Tongue (tissue), 3 donors: ENCODE measurements at places on chromosomes 1 and 21.
A peak's percentile ranks its signal among the peaks of the same experiment; 100 is the strongest.

- no peak for DNase-seq
Observed at GRCh38 chr1:79478160-79478559, 471.6 kb upstream of the ADGRL4 start.

GRCh38 chr1:58361134-58361533 is 185.4 kb downstream of the OMA1 start:
- no peak for DNase-seq

GRCh38 chr1:30040081-30041019 is 683.0 kb downstream of the MATN1 start:
- no peak for DNase-seq

DNA sequence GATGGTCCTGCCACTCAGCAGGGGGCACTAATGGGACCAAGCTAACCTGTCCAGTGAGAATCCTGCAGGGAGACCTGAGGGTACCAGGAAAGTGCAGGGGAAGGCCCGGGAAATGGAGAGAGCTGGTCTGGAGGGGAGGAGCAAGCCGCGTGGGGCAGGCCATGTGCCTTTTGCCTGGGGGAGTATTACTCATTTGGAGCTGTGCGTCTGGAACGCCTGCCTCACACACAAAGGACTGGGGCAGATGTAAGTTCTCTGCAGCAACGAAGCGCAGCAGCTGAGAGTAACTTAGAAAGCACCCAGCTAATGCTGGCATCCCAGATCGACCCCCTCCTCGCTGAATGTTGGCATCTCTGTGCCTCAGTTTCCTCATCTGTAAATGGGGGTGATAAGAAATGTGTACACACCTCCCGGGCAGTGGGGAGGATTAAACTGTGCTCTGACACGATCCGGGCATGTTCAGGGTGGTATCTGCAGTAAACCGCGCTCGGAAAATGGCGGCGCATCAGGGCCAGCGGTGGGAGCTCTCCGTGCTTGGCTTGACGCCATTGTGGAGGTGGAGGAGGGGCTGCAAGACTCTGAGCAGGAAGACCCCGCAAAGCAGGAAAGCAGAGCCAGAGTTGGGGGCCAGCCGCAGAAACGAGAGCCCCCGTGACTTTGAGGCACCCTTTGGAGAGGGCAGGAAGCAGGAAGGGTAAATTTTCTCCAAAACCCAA is 212.5 kb downstream of the NPHP4 start:
- DNase-seq = no peak

- DNase-seq = no peak
Observed at GRCh38 chr1:222084996-222085395, 343.1 kb upstream of the DUSP10 start.

GRCh38 chr1:39729030-39729429 is 9.7 kb upstream of the PPIE start:
- DNase-seq = no peak

GRCh38 chr21:16974060-16974459 is 538.8 kb upstream of the CXADR start:
- no peak for DNase-seq

GRCh38 chr1:56451491-56451890 is 127.9 kb downstream of the PLPP3 start:
- DNase-seq = no peak

GRCh38 chr1:113320972-113321680 is 69.2 kb upstream of the MAGI3 start:
- DNase-seq = peak; percentile 5

DNA sequence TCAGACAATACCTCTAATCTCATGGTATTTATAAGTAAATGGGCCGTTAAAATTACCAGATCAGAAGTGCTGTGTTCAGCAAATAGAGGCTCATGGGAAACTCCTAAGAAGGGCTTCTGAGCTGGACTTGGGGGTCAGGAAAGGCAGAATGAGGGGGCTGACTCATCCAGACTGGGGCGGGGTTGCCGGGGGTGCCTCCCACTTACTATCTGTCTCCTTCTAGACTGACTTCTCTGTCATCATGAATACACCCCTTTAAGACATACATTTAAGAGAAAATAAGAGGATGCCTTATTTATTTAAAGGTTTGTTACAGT is 96.0 kb upstream of the ERRFI1 start:
- no peak for DNase-seq

DNA sequence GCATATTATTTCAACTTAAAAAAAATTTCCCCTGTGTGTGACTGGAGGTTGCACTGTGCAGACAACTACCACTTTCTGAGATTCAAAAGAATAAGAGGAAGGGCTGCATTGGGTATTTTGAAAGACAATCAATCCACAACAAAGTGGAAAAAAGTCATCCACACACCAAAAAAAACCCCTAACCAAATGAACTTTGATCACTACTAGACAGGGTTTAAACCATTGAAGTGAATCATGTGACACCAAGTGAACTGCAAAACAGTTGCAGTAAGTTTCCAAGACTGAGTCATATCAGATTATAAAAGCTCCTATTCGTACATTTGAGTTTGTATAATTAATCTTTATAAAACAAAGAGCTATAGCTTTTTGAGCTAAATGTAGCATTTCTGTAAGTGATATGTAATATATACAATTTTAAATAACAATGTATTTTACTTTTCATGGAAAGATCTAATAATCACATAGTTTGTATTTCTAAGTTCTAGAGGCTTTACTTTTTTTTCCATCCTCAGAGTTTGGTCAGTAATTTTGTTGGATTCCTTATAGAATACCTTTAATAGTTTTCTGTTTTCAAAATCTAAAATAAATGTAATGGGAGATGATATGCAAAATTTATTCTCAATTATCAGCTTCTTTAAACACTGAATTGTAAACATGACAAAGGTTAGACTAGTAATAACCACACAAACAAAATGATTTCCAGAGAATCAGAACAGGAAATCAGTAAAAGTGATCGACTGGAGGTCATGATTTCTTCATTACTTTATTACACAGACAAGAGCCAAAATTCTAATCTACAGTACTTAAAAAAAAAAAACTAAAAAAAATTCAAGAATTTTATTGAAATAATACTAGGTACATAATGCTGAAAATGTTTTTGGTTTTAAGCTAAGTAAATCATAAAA is 50.5 kb upstream of the GFI1 start:
- DNase-seq = no peak

DNA sequence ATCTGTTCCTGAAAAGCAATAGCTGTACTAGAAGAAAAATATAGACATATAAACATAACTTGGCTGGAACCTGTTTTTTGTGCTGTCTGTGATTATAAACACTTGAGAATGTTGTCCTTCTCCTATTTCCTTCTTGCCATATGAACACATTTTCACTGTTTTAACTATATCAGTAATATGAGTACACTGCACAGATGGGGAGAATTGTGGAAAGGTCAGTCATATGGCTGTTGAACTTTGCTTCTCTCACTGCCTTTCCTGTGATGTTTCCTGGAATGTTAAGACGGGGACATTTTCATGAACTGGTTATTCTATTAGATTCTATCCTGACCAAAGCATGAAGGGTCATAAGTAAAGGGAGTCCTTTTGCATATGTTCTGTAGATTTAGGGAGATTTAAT is 24.9 kb downstream of the HMCN1 start:
- DNase-seq = peak; percentile 16

GRCh38 chr21:24509131-24509530 is 1098.2 kb downstream of the MRPL39 start:
- DNase-seq = no peak

DNA sequence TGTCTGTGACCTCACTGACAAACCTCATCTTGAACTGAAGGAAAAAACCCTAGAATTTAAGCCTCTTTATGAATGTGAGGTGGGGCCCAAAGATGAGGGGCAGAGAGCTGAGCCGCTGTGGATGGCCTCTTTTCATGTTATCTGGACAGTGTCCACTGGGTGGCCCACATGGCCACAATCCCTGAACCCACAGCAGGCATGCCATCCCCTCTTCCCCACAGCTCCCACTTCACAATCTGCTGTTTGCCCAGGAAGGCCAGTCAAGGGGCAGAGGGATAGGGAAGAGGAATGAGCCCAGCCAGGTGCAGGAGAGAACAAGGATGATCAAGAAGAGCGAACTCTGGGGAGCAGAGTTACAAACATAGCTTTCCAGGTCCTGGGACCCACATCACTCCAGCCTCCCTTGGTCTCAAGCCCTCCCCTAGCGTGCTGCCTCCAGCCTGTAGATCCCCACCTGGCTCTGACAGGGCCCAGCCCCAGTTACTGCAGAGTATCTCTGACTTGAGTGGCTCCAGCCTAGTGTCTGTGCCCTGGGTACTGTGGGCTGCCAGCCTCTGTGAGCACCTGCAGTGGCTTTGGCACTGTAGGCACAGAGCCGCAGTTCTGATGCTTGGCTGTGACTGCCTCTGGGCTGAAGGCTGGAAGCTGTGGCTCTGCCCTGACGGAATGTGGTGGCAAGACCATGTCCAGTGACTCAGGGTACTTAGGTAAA is 1.9 kb upstream of the SLFNL1 start:
- DNase-seq = no peak

DNA sequence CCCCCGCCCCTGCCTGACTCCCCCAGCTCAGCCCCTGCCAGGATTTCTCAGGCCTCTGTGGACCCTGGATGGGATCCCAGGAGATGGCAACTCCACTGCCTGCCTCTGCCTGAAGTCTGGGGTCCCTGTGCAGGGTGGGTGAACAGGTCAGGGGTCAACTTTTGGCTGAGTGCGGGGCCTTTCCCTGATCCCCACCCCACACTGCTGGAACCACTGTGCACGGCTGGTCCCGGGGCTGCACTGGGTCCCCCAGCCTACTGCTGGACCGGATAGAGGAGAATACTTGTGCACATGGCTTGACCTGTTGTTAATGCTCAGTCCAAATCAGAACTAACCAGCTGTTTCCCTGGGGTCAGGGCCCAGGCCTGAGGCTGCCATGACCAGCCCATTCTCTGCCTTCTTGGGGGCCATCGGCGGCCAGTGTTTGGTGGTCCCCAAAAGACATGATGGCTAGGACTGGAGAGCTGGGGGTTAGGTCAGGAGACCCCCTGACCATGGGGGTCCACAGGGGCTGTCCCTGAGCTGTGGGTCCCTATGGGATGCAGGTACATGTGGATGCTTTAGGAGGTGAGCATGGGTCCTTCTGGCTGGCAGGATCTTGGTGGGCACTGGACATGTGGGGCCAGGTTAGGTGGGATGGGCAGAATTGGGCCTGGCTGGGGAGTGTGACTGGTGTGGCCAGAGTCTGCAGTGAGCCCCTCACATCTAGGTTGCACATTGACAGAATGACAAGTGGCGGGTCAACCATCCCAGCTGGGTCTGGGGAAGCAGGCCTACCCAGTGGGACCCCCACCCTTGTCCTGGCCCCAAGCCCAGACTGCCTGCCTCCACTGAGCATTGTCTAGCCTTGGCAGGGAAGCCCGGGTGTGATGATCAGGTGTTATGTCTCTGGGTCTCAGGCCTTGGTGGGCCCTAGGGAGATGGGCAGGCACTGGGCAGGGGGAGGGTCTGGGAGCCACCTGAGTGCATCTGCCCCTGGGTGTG is 19.0 kb upstream of the ZNF678 start:
- no peak for DNase-seq

DNA sequence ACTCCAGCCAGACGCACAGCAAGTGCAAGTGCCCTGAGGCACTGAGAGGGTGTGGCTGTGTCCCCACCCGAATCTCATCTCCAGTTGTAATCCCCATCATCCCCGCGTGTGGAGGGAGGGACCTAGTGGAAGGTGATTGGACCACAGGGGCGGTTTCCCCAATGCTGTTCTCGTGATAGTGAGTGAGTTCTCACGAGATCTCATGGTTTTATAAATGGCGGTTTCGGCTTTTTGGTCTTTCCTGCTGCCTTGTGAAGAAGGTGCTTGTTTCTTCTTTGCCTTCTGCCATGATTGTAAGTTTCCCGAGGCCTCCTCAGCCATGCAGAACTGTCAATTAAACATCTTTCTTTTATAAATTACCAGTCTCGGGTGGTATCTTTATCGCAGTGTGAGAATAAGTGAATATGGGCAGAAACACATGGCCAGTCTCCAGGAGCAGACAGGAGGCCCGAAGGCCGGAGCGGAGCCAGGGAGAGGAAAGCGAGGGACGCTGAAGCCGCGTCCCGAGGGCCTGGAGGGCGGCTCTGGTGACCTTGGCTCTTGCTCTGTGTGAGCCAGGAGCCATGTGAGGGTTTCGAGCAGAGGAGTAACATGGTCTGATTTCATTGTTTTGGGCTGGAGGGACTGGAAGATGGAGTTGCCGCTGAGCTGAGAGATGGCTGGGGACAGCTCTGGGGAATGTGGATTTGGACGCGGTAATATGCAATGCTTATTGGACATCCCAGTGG is 76.0 kb upstream of the C1orf174 start:
- no peak for DNase-seq

DNA sequence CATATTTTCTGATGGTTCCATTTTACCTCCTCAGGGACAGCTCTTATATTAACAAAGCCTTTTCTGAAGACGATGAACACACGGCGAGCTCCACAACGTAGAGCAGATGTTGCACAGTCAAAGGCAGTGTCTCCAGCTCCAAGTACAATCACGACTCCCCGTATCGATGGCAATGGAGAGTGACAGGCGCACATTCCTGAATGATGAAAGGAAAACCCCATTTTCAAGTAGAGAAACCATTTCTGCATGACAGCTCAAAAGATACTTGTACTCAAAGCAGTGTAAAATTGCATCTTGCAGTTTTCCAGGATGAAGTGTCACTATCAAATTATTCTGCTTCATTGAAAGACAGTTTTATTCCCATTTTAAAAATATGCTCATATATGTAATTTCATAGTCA is 327.6 kb downstream of the DPYD start:
- DNase-seq = no peak

DNA sequence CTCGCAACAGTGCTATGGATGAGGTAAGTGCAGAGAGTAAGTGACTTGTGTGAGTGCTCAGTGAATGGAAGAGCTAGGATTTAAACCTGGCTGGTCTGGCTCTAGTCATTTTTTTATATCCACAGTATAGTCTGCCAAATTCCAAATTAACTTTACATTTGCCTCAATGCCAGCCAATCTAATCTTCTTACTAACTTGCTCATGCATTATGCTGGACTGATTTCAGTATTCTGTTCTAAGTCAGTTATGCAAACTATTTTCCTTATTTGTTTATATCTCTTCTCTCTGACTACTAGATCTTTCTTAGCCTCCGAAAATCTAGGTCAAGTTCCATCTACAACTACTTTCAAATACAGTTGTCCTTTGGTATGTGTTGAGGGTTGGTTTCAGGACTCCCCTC is 133.3 kb downstream of the XPR1 start:
- DNase-seq = peak; percentile 2

DNA sequence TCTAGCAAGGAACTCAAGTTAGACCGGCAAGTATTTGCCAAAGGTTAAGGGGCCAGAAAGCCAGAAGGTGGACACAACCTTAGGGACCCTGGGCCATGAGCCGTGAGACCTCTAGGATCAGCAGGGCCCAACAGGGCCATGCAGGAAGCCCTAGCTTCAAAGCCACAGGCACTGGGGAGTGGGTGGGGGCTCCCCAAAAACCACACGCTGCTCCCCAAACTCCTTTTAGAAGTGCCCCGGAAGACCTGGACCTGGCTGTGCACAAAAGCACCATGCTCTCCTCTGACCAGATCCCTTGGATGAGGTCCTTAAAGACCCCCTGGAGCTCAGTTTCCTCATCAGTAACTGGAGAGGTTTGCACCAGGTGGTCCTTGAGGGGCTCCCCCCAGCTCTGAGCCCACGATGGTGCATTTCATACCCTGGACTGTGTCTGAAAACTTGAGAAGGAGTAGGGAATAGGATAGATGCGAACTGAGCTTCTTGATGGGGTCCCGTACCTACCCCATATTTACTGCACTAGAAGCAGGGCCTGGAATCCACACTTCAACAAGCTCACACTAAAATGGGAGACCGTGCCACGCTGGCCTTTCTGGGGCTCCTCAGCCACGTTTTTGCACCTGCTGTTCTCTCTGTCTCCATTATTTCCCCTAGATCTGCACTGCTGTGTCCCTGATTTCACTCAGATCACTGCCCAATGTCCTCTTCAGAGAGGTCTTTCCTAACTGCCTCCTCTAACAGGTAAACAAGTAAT is 40.6 kb upstream of the LBR start:
- no peak for DNase-seq
